ENCODE measurements at places on chromosomes 12 and 14.

DNA sequence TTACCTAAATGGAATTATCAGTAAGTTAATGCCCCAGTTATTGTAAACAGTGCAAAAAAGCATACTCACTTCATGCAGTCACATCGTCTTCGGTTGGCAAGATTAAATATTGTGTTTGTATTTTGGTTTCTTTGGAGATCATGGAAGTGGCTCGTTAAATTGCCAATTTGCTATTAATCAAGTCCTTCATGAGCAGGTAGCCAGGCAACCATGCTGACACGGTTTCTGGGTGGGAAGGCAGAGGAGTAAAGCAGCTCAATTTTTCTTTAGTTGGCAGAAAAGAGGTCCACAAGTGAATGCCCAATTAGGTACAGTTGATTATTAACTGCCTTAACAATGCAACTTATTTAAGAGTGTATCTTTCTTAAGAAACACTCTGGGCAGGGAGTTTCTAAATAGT, 43.9 kb downstream of the PPP4R3A start:
- no peak for DNase-seq

- no peak for DNase-seq
These were observed 201.8 kb downstream of the ESR2 start for GRCh38 chr14:64092338-64092737.

DNA sequence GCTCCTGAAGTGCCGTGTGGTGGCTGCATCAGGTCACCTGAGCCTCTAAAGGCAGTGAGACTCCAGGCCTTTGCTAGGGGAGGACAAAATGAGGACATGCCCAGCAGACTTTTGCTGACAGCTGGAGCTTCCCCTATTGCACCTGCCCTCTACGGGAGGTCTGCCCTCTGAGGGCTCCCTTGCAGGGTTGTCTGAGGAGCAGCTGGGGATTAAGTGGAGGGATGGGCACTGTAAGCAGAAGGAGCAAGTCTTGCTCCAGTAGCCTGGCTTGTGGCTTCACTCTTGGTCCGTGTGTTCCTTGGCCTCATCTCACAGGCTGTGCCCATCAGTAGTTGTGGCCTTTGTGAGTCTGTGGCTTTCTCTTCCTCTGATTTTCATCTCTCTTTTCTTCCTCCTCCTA, 66.9 kb upstream of the NRXN3 start:
- no peak for DNase-seq

GRCh38 chr14:94173471-94173884, 644 bp upstream of the PPP4R4 start:
- no peak for DNase-seq

GRCh38 chr12:106429636-106430035, 72.1 kb downstream of the POLR3B start:
- DNase-seq: no peak

Measured in NCI-H460 (cell line).